NCI-H1105 treated with DMSO at 0.1 percent for 48 hours (cell line): ENCODE measurements at places on chromosomes 6 and 20.

DNA sequence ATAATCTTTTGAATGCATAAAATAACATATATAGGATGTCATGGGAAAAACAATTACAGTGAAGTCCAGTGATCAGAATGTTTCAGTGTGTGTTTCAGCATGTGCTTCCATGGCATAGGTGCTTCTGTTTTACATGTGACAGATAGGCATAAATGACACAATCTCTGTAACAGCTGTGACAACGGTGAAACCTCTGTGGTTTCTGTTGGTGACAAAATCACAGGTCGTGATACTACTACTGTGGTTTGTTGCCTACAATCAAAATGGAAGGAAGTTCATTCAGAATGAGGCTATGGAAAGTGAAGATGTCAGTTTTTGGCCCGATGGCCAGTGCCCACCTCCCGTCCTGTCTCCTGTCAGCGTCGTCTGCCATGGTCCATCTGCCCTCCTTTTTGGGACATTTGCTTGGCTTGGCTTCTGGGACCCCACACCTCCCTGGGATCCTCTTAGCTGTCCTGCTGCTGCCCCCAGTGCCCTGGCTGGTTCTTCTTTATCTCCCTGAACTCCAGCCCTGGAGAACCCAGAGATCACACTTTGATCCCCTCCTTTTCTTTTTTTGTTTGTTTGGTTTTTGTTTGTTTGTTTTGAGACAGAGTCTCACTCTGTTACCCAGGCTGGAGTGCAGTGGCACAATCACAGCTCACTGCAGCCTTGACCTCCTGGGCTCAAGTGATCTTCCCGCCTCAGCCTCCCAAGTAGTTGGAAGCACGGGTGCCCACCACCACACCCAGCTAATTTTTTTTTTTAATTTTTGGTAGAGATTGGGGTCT is 79.3 kb upstream of the NAA20 start:
- DNase-seq = no peak

GRCh38 chr20:37377346-37378081 is 31.6 kb downstream of the SRC start:
- DNase-seq = no peak

DNA sequence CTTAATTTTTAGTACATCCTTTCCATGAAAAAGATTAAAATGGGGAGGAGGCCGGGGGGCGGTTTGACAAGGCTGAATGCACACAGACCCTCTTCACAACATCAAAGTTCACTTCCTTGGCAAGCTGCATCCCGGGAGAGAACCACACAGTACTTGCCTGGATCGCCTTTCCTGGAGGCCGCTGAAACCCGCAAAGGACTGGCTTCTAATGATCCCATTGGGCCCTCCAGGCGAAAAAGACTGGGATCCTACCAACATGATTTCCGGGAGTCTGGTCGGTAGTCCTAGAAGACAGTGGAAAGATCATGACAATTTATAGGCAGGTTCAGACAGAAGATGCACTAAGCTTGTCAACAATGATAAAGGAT is 60.2 kb downstream of the RIPOR2 start:
- no peak for DNase-seq

DNA sequence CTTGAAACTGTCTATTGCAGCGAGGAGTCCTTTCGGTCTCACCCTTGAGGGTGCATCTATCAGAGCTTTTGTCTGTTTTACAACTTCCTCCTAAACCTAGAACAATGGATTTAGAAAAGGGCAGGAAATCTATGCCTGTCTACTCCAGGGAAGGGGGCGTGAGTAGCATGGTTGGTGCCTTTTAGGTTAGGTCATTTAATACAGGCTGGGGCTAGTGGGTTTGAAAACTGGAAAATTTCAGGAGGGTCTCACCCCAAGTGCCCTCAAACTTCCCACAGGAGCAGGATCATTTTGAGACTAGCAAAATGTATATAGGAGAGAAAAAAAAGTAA is 33.5 kb upstream of the BMP6 start:
- no peak for DNase-seq

- DNase-seq = peak; percentile 27
These were observed 810 bp downstream of the MRPL18 start for GRCh38 chr6:159790956-159791598.

DNA sequence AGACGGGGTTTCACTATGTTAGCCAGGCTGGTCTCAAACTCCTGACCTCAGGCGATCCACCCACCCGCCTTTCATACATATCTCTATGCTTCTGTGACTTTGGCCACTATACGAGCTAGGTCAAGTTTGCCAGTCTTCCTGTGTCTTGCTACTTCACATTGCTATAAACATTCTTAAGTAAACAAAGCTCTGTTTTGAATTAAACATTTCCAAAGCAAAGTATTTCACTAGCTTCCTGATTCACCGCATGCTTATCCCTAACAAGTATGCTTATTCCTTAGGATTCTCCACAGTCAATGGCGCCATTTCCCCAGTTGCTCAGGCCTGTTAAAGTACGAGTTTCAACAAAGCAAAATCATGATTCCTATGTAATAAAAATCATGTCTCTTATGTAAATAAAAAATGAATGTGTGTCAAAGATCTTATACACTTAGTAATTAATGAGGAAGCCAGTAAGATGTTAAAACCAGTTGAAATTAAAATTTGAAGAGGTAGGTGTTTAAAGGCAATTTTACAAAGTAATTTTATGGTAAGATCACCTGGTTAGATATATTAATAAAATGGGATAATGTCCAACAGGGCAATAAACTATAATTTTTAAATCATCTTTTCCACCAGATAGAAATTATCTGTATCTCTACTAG is 88.5 kb downstream of the PRKN start:
- DNase-seq = no peak

DNA sequence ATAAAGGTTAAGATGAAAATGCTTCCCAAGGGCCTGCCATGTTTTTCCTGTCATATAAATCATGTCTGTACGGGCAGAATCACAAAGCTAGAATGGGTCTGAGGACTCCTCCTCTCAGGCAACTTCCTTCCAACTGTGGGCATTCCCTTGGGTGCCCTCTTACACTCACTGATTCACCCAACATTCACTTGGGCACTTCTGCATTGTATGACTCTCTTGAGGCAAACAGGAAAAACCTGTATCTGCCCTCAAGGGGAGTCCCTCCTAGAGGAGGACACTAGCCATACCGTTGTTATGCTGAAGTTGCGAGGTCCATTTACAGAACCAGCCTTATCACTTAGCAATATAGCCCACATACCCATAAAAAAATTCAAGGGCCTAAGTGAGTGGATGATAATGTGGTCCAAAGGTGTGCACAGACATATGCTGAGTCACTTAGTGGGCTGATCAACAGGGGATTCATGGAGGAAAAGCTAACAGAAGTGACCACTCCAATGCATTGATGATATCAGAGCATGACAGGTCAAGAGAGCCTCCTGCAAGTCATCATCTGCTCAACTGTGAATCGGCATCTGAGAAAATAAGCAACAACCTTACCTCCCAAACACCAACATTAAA is 131.1 kb downstream of the ATXN1 start:
- DNase-seq = no peak

- DNase-seq = no peak
These were observed 8.7 kb downstream of the UBR2 start for GRCh38 chr6:42572523-42572922.

GRCh38 chr6:19845266-19846041 is 8.3 kb downstream of the ID4 start:
- no peak for DNase-seq

DNA sequence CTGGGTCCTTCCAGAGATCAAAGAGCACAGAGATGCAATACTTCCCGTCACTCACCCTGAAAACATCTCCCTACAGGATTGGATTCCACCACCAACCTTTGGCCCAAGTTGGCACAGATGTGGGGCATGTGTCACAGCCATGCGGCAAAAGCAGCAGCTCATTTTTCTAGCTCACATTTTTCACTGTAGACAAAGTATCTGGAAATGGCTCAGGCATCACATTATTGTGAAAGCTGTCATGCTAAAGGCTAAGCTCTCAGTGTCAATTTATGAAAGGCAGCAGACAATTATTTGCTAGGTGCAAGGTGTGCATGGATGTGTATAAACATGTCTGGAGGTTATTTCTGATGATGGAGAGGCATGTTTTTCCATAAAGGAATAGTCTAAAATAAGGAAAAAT is 248.8 kb upstream of the PRND start:
- no peak for DNase-seq

- no peak for DNase-seq
These were observed 198.4 kb upstream of the SLC35B3 start for GRCh38 chr6:8633762-8634161.

DNA sequence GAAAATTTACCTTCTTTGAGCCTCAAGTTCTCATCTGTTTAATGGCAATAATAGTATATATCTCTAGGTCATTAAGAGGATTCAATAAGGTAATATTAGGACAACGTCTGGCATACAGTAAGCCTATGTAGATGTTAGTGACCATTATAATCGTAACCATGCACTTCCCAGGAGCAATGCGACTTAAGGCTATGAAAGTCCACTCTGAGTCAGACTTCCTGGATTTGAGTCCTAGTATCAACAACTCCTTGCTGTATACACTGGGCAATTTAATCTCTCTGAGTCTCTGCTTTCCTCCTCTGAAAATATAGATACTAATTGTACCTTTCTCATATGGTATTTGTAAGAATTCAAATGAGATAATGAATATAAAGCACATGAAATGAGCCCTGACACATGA is 168.1 kb upstream of the HDDC2 start:
- no peak for DNase-seq

DNA sequence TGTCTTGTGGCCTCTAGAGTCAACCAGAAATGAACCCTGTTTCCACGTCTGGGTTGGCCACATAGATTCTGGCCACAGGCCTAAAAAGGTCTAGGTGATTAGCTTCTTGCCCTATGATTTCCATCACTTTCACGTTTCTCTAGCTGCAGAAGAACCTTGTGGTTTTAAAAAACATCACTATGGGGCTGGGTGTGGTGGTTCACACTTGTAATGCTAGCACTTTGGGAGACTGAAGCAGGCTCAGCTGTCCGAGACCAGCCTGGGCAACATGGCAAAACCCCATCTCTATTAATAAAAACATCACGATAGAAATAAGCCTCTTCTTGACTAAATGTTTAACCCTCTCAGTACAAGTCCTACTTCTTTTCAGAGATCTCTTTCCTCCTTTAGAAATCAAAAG is 27.6 kb downstream of the POLR1C start:
- DNase-seq = no peak

DNA sequence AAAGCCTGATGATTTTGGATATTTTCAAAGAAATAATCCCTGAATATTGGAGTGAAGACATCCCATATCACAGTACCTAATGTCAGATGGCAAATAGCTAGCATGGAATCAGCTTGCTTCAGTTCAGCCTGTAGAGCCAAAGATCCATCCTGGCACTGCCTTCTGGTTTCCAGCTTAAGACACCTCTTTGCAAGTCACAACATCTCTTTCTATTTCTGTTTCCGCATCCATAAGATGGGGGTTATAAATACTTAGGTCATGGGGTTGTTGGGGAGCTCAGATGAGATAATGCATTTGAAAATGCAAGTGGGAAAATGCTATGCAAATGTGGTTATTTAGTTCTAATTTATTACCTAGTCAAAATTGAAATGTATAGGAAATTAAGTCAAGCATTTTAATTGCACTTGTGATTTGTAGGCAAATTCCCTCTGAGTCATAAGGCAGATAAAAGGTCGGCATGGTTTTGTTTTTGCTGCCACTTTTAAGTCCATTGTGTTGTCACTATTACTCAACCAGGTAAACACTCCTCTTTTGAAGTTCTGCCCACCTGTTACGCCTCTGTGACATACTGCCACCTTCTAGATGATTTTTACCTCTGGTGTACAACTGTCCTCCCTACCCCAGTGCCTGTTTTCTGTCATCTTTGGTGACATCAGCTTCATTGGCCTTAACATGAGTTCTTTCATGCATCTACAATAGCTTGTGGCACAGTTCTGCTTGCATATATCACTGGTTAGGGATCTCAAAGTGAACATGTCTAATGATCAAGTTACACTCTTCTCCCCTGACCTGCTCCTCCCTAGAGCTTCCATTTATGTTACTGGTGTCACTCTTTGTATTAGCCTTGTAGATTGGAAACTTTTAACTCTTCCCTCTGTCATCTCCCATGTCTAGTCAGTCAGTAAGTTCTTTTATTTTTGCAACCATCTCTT is 96.6 kb downstream of the CDKAL1 start:
- DNase-seq = peak; percentile 92

- DNase-seq = no peak
These were observed 19.4 kb upstream of the TUBB2A start for GRCh38 chr6:3176562-3177355.

- DNase-seq = no peak
These were observed 19.0 kb downstream of the LRFN2 start for GRCh38 chr6:40568062-40568708.

DNA sequence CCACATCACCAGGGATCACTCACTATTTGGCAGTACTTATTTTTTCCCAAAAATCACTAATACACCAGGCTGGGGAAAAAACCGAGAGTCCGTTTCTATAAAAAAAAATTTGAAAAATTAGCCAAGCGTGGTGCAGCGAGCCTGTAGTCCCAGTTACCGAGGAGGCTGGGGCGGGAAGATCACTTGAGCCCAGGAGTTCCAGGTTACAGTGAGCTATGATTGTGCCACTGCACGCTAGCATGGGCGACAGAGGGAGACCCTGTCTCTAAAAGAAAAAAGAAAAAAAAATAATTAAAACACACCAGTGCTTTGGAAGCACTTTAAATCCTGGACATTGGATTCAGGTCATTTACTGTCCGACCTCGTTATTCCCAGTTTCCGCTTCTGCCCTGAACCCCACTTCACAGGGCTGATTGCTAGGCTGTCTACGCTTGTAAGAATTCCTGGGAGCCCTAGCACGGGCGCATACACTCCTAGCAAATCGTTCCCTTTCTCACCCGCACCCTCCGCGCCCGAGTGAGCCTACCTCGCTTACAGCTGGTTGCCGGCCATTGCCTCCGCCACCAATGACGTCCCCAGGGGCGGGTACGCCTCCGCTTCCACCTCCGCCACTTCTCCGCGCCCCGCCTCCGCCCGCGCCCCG is at the start of gene TPMT:
TSS of gene TPMT (minus strand) at position 571 of the 643 bp plus-strand sequence. CDS start 5,950 bp downstream, outside the sequence.
- DNase-seq = peak; percentile 98

DNA sequence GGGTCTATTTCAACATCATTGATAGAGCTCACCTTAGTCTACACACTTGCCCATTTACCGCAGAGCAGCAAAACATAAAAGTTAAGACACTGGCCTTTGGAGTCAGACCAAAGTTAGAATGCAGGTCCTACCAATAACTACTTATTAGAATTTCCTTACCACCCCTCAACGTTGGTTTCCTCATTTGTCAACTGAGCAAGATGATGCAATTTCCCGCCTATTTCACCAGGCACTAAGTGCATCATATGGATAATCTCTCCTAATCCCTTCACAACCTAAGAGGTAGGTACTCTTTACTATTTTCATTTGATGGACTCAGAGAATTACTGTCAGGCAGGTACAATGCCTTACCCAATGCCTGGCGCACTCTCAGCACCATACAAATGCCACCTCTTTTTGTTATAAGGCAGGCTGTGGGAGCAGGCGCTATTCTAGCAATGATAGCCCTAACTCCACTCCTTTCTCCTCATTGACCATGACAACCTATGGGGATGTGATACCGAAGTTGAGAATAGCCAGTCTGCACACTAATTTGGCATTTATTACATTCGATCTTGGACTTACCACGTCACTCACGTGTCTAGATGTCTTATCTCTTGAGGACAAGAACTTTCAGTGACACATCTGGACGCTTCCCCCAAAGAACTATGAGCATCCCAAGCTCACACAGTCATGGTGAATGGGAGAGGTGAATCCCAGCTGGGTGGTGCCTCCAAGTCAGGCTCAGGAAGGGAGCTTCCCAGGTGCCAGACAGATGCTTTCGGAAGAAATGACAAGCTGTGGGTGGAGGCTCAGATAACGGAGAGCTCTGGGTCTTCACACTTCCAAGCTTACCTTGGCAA is 128.1 kb upstream of the STMND1 start:
- no peak for DNase-seq
